CD4-positive, alpha-beta memory T cell (primary cell): ENCODE measurements at places on chromosomes 2 and 18. TPM values are rescaled to one million over a fixed set of nuclear protein-coding genes. Genes with fewer than 3 reads are reported as not detected.

- no peaks in the 10 kb centered on the region for H3K27me3 ChIP-seq
- no peak overlapping the region for H3K27ac ChIP-seq
- no peak overlapping the region for H3K4me3 ChIP-seq
These were observed 62.6 kb upstream of the RAB12 start for GRCh38 chr18:8546677-8547076.

DNA sequence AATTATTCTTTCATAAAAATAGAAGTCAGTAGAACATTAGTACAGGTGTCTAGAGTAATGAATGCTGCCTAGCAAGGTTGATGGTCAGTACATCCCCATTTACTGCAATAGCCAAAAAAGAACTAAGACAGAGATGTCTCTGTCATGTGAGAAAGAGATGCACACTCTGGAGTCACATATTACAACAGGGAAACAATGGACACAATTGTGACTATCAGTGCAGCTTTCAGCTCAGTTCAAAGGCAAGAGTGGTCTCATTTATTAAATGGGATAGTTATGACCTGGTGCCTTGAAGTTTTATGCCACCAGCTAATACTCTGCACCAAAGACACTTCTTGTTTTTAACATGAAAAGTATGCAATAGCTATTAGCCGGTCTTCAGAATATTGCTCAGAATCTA lies 194.9 kb upstream of the CHAC2 start:
- H3K4me1 ChIP-seq: no peaks in the 10 kb centered on the region
- H3K36me3 ChIP-seq: no peaks in the 10 kb centered on the region
- no peaks in the 10 kb centered on the region for H3K27me3 ChIP-seq
- H3K27ac ChIP-seq: no peak overlapping the region
- no peak for DNase-seq

Gene LYG2
- total RNA-seq: not detected

Gene SLC19A3
- total RNA-seq: not detected

DNA sequence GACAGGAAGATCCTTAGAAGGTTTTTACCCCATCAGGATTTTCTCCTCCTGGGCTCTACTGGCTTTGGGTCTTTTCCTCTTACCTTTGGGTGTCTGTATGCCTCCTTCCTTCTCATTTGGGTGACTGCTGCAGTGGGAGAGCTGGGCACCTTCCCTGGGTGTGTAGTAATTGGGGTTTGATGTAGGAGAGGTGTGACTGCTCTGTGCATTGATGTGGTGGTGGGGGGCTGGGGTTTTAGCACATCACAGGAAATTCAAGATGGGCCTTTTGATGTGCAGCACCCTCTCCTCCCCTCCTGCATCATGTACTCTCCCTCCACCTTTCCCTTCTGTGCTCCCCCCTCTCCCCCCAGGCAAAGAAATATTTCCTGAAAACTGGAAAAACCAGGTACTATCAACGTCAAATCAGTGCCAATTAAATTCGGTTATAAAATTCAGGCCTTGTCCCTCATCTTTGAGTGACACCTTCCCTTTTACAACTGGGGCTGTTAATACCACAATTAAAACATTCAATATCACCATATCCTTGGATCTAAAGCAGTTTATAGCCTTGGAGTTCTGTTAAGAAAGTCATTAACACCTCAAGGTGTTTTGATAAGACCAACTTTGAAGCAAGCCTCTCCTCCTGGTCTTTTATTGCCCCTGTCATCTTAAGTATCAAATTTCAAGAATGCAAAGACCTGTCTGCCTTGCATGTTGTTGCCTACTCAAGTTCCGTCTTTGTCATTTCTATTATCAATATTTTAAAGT lies 23.3 kb downstream of the EDAR start:
- no peaks in the 10 kb centered on the region for H3K27me3 ChIP-seq
- peaks cover 51% of the 10 kb centered on the region for H3K4me1 ChIP-seq
- peak; percentile 62 for DNase-seq
- no peak overlapping the region for H3K27ac ChIP-seq
- no peaks in the 10 kb centered on the region for H3K36me3 ChIP-seq

DNA sequence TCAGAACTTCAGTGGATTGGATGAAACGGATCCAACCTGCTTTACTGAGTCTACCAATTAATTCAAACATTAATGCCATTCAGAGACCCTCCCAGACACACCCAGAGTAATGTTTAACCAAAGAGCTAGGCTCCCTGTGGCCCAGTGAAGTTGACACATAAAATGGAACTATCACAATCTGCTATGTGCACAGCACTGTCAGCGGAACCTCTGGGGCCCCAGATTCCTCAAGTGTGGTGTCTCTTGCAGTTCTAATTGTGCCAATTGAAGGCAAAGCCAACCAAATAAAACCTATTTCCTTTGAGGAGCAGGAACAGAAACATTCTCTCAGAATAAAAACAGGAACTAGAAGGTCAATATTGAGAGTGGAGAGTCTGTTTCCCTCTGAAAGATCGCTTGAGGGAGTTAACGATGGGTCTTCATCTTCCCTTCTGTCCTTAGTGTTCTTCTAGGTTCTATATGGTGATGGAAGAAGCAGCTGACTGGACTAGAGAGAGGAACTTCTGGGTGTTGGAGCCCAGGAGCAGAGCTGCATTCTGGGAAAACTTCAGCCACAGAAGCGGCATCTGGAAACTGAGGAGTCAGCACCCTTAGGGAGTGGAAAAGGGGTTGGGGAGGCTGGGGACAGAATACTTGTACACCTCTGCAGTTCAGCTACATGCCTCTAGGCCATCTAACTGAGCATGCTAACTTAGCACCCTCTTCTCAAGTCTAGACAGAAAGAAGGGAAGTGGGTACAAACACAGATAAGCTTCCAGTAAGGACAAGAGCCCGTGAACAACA lies 174.4 kb upstream of the FBXO11 start:
- no peaks in the 10 kb centered on the region for H3K4me1 ChIP-seq
- no peak for DNase-seq
- H3K27me3 ChIP-seq: no peaks in the 10 kb centered on the region
- no peak overlapping the region for H3K4me3 ChIP-seq
- H3K27ac ChIP-seq: no peak overlapping the region

Gene CREG2
- not detected for total RNA-seq

GRCh38 chr2:191112448-191112901 lies 38.3 kb downstream of the STAT4 start:
- peak overlapping the region; percentile 18 for H3K27ac ChIP-seq
- peaks cover 65% of the 10 kb centered on the region for H3K4me1 ChIP-seq
- H3K27me3 ChIP-seq: no peaks in the 10 kb centered on the region
- H3K36me3 ChIP-seq: no peaks in the 10 kb centered on the region
- no peak overlapping the region for H3K4me3 ChIP-seq
- DNase-seq: no peak

DNA sequence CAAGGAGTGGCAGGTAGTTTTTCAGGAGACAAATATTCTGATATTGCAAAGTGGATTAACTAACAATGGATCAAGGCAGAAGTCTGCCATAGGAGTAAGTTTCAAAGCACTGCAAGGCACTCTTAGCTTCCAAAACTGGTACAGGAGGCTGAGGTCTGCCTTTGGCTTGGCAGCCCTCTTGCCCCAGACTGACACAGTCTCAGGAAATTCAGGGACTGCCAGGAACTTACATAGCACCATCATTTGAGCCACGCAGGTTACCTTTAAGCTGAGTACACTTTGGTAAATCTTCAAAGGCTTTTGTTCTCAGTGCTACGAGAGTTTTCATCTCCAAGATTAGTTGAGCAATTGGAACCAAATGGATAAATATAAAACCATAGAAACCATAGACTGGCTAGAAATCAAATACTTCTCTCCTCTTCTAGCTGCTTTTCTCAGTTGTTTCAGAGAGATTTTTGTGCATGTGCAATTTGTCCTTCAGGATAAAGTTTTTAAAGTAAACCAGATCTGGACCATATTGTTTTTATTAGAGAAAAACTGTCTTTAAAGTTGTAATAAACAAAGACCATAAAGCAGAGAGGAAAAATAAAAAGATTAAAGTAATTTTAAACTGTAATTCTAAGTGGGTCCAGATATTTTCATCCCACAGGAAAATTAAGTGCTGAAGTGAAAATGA lies 18.8 kb downstream of the ANKRD29 start:
- no peaks in the 10 kb centered on the region for H3K27me3 ChIP-seq
- H3K4me1 ChIP-seq: no peaks in the 10 kb centered on the region
- no peak overlapping the region for H3K4me3 ChIP-seq
- H3K36me3 ChIP-seq: no peaks in the 10 kb centered on the region
- no peak overlapping the region for H3K27ac ChIP-seq

Gene TRIM54
- total RNA-seq: 0.17 TPM

Gene IL1R1
- 1.0 TPM for total RNA-seq

DNA sequence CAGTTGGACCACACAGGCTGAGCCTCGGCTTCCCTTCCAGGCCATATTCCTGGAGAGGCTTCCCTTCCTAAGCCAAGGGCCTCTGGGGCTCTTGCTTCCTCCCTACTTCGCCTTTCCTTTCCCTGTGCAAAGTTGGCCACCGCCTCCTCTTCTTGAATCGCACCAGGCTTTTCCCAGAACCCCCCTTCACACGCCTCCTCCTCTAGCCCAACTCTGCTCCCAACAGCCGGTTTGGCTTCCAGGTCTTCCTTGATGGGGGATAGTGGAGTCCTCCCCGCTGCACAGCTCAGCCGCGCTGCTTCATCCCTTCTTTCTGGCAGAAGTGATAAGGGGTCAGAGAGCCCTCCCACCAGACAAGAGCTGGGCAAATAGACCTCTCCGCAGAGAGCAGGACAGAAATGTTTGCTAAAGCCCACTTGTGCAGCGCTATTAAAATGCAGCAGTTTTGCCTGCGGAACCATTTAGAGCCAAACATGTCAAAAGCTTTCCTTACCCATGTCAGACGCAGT lies 56.4 kb downstream of the SNORC start:
- peaks cover 5% of the 10 kb centered on the region for H3K4me1 ChIP-seq
- DNase-seq: no peak
- H3K36me3 ChIP-seq: no peaks in the 10 kb centered on the region
- H3K4me3 ChIP-seq: no peak overlapping the region
- no peaks in the 10 kb centered on the region for H3K27me3 ChIP-seq
- no peak overlapping the region for H3K27ac ChIP-seq

- H3K36me3 ChIP-seq: no peaks in the 10 kb centered on the region
- H3K4me1 ChIP-seq: peaks cover 8% of the 10 kb centered on the region
- no peaks in the 10 kb centered on the region for H3K27me3 ChIP-seq
- H3K27ac ChIP-seq: no peak overlapping the region
- H3K4me3 ChIP-seq: no peak overlapping the region
- no peak for DNase-seq
These were observed 370.1 kb downstream of the IRS1 start for GRCh38 chr2:226429476-226429875.

DNA sequence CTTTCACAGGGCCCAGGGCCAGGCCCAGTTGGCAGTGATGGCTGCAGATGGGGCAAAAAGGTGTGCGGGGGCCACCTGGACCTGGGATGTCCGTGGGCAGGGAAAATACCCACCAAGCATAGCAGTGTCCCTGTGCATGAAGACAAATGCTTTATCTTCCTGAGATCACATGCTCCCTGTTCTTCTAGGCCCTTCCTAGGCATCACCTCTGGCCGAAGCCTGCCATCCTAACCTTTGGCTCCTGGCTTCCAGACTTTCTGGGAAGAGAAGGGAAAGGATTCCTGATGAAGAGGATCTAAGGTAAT lies 105.0 kb upstream of the SMAD2 start:
- H3K36me3 ChIP-seq: no peaks in the 10 kb centered on the region
- no peak overlapping the region for H3K4me3 ChIP-seq
- no peak overlapping the region for H3K27ac ChIP-seq
- no peaks in the 10 kb centered on the region for H3K27me3 ChIP-seq

Gene TXNDC2
- total RNA-seq: not detected

Gene VAMP8
- total RNA-seq: 98.5 TPM

DNA sequence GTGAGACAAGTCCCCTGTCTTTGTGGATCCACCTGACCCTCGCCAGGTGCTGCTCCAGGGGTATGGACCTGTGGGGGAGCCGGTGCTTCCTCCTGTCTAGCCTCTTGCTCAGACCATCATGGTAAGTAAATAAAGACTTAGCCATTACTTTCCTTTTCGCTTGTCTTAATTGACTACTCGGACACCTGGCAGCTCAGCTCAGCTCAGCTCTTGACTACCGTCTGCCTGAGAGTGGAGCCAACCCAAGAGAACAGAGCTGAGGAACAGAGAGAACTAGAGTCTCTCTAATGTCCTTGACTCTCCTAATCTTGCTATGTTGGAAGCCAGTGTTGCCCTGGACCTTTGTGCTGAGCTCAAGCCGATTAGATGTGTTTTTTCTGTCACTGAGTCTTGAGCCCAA lies 170.3 kb upstream of the CXCR4 start:
- H3K4me3 ChIP-seq: no peak overlapping the region
- no peaks in the 10 kb centered on the region for H3K27me3 ChIP-seq
- H3K36me3 ChIP-seq: no peaks in the 10 kb centered on the region
- no peak for DNase-seq
- H3K4me1 ChIP-seq: no peaks in the 10 kb centered on the region

DNA sequence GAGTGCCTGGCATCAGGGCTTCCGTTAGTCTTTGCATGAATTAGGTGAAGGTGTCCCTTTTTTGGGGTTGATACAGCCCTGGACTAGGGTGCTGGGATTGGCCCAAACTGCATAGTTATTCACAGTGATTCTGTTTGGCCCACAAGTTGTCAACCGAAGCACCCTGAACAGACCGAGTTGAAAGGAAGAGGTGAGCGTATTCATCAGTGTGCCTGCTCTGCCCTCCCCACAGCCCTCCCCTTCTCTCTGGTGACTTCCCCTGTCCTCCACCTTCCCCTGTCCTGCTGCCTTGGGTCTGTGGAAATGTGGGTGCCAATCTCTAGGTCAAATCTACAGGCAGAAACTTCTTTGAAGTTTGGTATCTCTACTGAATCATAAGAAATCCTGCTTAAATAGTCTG lies 330.5 kb downstream of the DYSF start:
- no peaks in the 10 kb centered on the region for H3K36me3 ChIP-seq
- H3K4me1 ChIP-seq: no peaks in the 10 kb centered on the region
- H3K27me3 ChIP-seq: no peaks in the 10 kb centered on the region
- H3K27ac ChIP-seq: no peak overlapping the region
- no peak overlapping the region for H3K4me3 ChIP-seq
- no peak for DNase-seq

Gene SLC66A3
- total RNA-seq: 27.9 TPM

- H3K36me3 ChIP-seq: no peaks in the 10 kb centered on the region
- no peak overlapping the region for H3K27ac ChIP-seq
These were observed 767.0 kb upstream of the RAB6C start for GRCh38 chr2:129212299-129212958.

GRCh38 chr2:118858485-118859156 lies 11.2 kb upstream of the EN1 start:
- no peak overlapping the region for H3K4me3 ChIP-seq
- no peaks in the 10 kb centered on the region for H3K36me3 ChIP-seq
- DNase-seq: no peak
- no peak overlapping the region for H3K27ac ChIP-seq
- H3K4me1 ChIP-seq: peaks cover 19% of the 10 kb centered on the region

GRCh38 chr2:11103984-11104793 lies 51.1 kb upstream of the SLC66A3 start:
- no peaks in the 10 kb centered on the region for H3K27me3 ChIP-seq
- peak; percentile 63 for DNase-seq
- H3K4me1 ChIP-seq: peaks cover 52% of the 10 kb centered on the region
- H3K36me3 ChIP-seq: no peaks in the 10 kb centered on the region
- H3K27ac ChIP-seq: no peak overlapping the region
- peak overlapping the region; percentile 44 for H3K4me3 ChIP-seq

Gene SRSF7
- 333 TPM for total RNA-seq

DNA sequence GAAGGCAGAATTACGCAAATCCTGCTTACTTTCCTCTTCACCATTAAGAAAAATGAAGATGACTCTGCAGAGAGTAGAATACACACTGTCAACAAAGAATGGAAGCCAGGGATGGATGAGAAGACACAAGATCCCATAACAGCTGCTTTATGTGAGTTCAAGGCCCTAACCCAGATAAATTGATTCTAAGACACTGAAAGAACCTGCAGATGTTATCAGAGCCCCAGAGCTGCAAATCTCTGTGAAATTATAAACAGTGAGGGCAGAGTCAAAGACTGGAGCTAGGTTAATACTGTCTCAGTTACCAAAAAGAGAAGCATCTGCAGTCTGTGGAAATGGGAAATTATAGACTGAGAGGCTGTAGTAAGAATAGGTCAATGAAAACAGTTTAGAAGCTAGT lies 320.1 kb upstream of the PKDCC start:
- no peak overlapping the region for H3K27ac ChIP-seq
- no peaks in the 10 kb centered on the region for H3K4me1 ChIP-seq
- no peak for DNase-seq
- no peaks in the 10 kb centered on the region for H3K36me3 ChIP-seq
